A549 treated with CpdA at 1 μM for 4 hours (cell line): ENCODE measurements at places on chromosomes 7 and 10. TPM values are rescaled to one million over a fixed set of nuclear protein-coding genes. Genes with fewer than 3 reads are reported as not detected.

The BTBD16 gene
- 0.40 to 0.86 TPM (median 0.52 TPM) in 5 replicates for total RNA-seq

The NODAL gene
- not detected in 5 replicates for total RNA-seq

The ECHDC3 gene
- 7.3 to 10.9 TPM (median 8.5 TPM) in 5 replicates for total RNA-seq

The AKR1C8 gene
- total RNA-seq = 0.19 to 0.31 TPM in 2 of 5 replicates, not detected in the others

The SCIN gene
- 0.37 to 0.51 TPM (median 0.43 TPM) in 5 replicates for total RNA-seq

The NKX1-2 gene
- 0.03 TPM in 1 of 5 replicates, not detected in the others for total RNA-seq

The CAV2 gene
- 157 to 196 TPM (median 171 TPM) in 5 replicates for total RNA-seq

The COL26A1 gene
- total RNA-seq = 0.35 to 0.45 TPM (median 0.38 TPM) in 5 replicates

The RPEL1 gene
- total RNA-seq = 0.06 TPM in 1 of 5 replicates, not detected in the others

The FZD1 gene
- 2.1 to 2.6 TPM (median 2.4 TPM) in 5 replicates for total RNA-seq

The HTR5A gene
- total RNA-seq = not detected in 5 replicates

The XRCC2 gene
- 3.9 to 8.3 TPM (median 5.3 TPM) in 5 replicates for total RNA-seq

The HABP2 gene
- total RNA-seq = 0.04 to 0.20 TPM (median 0.08 TPM) in 4 of 5 replicates, not detected in the other

The ARHGAP19 gene
- 4.4 to 6.2 TPM (median 5.1 TPM) in 5 replicates for total RNA-seq

The TMEM196 gene
- not detected in 5 replicates for total RNA-seq

The CRHR2 gene
- total RNA-seq = 0.03 TPM in 1 of 5 replicates, not detected in the others

The CACNB2 gene
- total RNA-seq = not detected in 5 replicates

The BAMBI gene
- total RNA-seq = 13.6 to 20.5 TPM (median 18.8 TPM) in 5 replicates

The TET1 gene
- total RNA-seq = 0.34 to 0.75 TPM (median 0.42 TPM) in 5 replicates

The H2BK1 gene
- not detected in 5 replicates for total RNA-seq
